HCT116 (cell line): ENCODE measurements at places on chromosomes 11 and 22.

DNA sequence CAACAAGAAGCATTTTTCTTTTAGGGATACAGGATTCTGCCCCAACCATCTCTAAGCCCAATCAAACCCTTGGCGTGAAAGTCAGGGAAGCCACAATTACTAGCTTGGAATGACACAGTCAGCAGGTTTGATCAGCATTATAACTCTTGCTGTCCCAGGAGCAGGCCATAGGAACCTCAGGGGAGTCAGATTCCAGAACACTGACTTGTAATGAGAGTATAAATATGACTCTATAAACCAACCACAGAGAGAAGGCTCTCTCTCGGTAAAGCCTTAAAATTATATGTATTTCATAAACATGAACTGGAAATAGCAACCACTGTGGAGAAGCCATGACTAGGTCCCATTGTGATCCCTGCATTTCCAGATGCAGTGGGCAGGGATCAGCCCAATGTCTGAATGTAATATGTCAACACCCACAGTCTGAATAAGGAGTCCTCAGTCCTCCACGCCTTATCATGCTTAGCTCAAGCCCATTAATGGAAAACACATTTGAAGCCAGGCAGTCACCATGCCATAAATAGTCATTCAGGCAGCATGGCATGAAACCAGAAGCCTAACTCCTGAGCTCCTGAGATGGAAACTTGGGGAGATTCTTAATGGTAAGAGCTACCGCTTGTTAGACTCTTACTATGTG, 99.1 kb upstream of the MTNR1B start:
- no peak overlapping the region for H3K27ac ChIP-seq
- H3K4me3 ChIP-seq: no peak overlapping the region
- H3K36me3 ChIP-seq: no peaks in the 10 kb centered on the region
- peaks cover 13% of the 10 kb centered on the region for H3K27me3 ChIP-seq

DNA sequence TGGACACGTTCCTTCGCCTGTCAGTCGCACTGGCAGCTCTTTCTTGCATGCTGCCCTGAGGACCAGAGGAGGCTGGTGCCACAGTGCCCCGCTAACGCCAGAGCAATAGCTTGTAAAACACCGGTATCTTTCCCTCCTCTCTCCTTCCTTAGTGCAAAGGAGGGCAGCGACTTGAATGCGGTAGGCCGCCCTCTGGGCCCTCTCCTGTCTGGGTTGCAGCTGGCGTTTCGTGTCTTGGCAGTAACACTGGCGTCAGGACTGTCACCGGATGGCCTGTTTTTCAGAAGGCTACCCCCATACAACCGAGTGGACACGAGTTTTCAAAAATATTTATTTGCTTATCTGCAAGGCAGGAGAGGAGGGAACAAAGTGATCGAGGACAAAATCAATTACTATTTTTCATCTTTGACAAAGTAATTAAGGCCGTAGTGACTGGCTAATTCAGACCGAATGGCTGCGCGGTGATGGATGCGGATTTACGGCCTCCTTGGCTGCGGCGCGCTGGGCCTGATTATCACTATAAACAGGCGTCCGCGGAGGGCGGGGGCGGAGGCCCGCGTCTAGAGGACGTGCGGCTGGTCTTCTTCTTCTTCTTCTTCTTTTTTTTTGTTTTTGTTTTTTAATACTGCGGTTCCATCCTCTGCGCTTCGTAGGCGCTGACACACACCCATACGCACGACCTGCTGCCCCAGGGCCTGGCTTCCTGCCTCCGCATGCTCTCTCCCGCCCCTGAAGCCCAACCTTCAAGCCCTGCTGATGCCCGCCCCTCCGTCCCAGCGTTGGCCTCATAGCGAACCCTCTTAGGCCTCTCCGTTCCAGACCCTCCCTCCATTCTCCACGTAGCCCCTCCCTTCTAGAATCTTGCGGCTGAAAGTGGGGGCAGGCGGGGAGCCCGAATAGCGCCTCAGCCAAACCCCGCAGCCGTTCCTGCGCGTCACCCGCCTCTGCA, 2.9 kb upstream of the SLC6A5 start:
- peaks cover 15% of the 10 kb centered on the region; the same call in 1 of the 2 replicates for H3K27me3 ChIP-seq
- H3K4me3 ChIP-seq: no peak overlapping the region
- no peak for DNase-seq

DNA sequence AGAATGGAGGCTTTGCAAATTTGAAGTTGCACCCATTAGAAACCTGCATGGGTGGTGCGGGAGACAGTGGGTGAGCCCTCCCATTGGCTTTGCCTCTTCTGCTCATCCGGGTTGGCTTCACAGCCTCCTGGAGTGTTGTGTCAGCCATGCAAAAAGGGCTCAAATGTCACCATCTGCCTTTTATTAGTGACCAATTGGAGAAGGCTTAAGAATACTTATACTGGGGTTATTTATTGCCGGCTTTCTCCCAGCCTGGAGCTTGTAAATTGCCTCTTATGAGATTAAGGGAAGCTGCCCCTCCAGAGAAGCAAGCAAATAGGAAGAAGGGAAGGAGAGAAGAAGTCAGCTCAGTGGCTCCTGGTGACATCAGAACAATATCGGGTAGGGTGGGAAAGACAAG, 182.6 kb downstream of the ST3GAL4 start:
- no peaks in the 10 kb centered on the region for H3K4me1 ChIP-seq
- DNase-seq: no peak
- H3K4me3 ChIP-seq: no peak overlapping the region
- H3K36me3 ChIP-seq: no peaks in the 10 kb centered on the region

- no peaks in the 10 kb centered on the region for H3K4me1 ChIP-seq
- H3K27ac ChIP-seq: no peak overlapping the region
- H3K4me3 ChIP-seq: no peak overlapping the region
- no peaks in the 10 kb centered on the region for H3K36me3 ChIP-seq
Measured at GRCh38 chr11:104918113-104918824, 20.0 kb upstream of the CASP12 start.

- no peak overlapping the region for H3K27ac ChIP-seq
- no peaks in the 10 kb centered on the region for H3K36me3 ChIP-seq
- DNase-seq: no peak
- H3K4me1 ChIP-seq: no peaks in the 10 kb centered on the region
Measured at GRCh38 chr11:46069595-46069994, 51.7 kb downstream of the PHF21A start.

- no peak for DNase-seq
Measured at GRCh38 chr11:12721816-12722604, 47.8 kb downstream of the TEAD1 start.

- no peak for DNase-seq
- no peak overlapping the region for H3K27ac ChIP-seq
- H3K4me3 ChIP-seq: no peak overlapping the region
- no peaks in the 10 kb centered on the region for H3K4me1 ChIP-seq
- H3K36me3 ChIP-seq: no peaks in the 10 kb centered on the region
- no peaks in the 10 kb centered on the region for H3K27me3 ChIP-seq
Measured at GRCh38 chr11:37406651-37407050, 808.6 kb upstream of the RAG2 start.

- DNase-seq: no peak
- no peak overlapping the region for H3K27ac ChIP-seq
- H3K4me3 ChIP-seq: no peak overlapping the region
- H3K27me3 ChIP-seq: no peaks in the 10 kb centered on the region
- H3K4me1 ChIP-seq: peaks cover 10% of the 10 kb centered on the region; the same call in 1 of the 2 replicates
- no peaks in the 10 kb centered on the region; the same call in 1 of the 2 replicates for H3K36me3 ChIP-seq
Measured at GRCh38 chr11:86335131-86335767, 33.2 kb downstream of the HIKESHI start.

GRCh38 chr22:46625113-46625842, 5.1 kb downstream of the GRAMD4 start:
- H3K4me3 ChIP-seq: no peak overlapping the region
- no peaks in the 10 kb centered on the region for H3K27me3 ChIP-seq
- H3K36me3 ChIP-seq: no peaks in the 10 kb centered on the region
- H3K4me1 ChIP-seq: peaks cover 4% of the 10 kb centered on the region; the same call in 1 of the 2 replicates
- no peak for DNase-seq
- H3K27ac ChIP-seq: no peak overlapping the region

GRCh38 chr11:61826930-61827570, 1.1 kb upstream of the FADS2 start:
- DNase-seq: no peak
- H3K27me3 ChIP-seq: no peaks in the 10 kb centered on the region
- no peaks in the 10 kb centered on the region for H3K4me1 ChIP-seq
- no peaks in the 10 kb centered on the region for H3K36me3 ChIP-seq
- no peak overlapping the region for H3K27ac ChIP-seq

- peak overlapping the region; percentile 18; the same call in 1 of the 2 replicates for H3K27ac ChIP-seq
- H3K27me3 ChIP-seq: no peaks in the 10 kb centered on the region
- no peak for DNase-seq
- peaks cover 40% of the 10 kb centered on the region for H3K4me1 ChIP-seq
- H3K4me3 ChIP-seq: peak overlapping the region; percentile 54
- no peaks in the 10 kb centered on the region for H3K36me3 ChIP-seq
Measured at GRCh38 chr22:39349506-39349966, 255 bp upstream of the SYNGR1 start.

GRCh38 chr11:66568124-66568916, at the start of gene CTSF:
Gene CTSF, minus strand, starts transcription at chr11:66568606. Its CDS starts 120 bp downstream, at chr11:66568486.
- no peak within 1 kb of the TSS for H3K27ac ChIP-seq
- no peaks in the 10 kb centered on the region for H3K36me3 ChIP-seq
- no peak for DNase-seq
- H3K27me3 ChIP-seq: peaks cover 3% of the 10 kb centered on the region; the same call in 1 of the 2 replicates
- no peak within 1 kb of the TSS for H3K4me3 ChIP-seq
- H3K4me1 ChIP-seq: no peaks in the 10 kb centered on the region

DNA sequence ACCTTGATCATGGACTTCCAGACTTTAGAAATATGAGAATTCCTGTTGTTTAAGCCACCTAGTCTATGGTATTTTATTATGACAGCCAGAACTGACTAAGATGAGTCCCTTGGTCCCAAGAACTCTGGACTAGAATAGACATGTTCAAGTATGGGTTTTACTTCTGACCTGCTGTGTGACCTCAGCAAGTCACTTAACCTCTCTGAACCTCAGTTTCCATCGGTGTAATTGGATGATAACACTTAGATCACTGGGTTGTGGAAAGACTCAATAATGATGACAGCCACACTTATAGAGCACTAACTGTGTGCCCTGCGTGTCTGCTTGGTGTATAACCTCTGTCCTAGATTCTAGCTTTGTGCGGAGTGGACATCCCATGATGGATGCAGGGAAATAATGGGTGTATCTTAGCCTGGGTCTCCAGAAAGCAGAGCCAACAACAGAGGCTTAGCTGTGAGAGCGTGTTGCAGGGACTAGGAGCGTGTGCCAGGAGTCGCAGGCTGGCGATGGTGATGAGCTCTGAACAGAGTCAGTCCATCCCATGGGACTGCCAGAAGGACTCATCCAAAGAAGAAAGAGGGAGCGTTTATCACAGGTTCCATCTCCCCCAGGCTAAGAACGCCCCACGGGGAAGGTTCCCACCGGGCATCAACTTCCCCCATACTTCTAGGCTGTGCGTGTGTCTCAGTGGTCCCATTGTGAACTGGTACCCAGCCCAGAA, 93.2 kb upstream of the TP53I11 start:
- H3K4me1 ChIP-seq: peaks cover 15% of the 10 kb centered on the region
- no peaks in the 10 kb centered on the region for H3K36me3 ChIP-seq
- no peaks in the 10 kb centered on the region for H3K27me3 ChIP-seq
- H3K27ac ChIP-seq: no peak overlapping the region

GRCh38 chr11:4025248-4025966, 69.2 kb upstream of the RRM1 start:
- DNase-seq: no peak
- no peak overlapping the region for H3K27ac ChIP-seq
- H3K4me1 ChIP-seq: no peaks in the 10 kb centered on the region
- H3K27me3 ChIP-seq: no peaks in the 10 kb centered on the region

DNA sequence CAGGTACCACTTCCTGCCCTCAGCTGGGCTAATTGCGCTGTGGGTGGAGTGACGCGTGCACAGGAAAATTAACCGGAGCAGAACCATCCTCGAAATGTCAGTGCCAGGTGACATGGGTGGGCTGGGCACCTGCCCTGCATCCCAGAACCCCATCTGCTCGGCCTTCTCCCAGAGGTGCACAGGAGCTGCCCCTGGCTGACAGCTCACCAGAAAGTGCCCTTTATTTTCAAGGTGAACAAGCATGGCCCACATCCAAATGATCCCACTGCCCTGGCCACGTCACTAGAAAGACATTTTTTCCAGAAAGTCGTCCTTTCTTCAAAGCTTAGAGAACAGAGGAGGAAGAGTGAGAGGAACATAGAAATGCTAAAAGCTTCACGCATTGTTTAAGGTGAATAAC, 4.1 kb upstream of the ELFN2 start:
- peak; percentile 34 for DNase-seq
- peak overlapping the region; percentile 86 for H3K27ac ChIP-seq
- no peaks in the 10 kb centered on the region for H3K36me3 ChIP-seq
- peaks cover 55% of the 10 kb centered on the region for H3K4me1 ChIP-seq
- H3K27me3 ChIP-seq: no peaks in the 10 kb centered on the region
- peak overlapping the region; percentile 15; the same call in 1 of the 2 replicates for H3K4me3 ChIP-seq

- H3K27me3 ChIP-seq: peaks cover 4% of the 10 kb centered on the region; the same call in 1 of the 2 replicates
- peaks cover 5% of the 10 kb centered on the region; the same call in 1 of the 2 replicates for H3K4me1 ChIP-seq
- DNase-seq: no peak
- H3K4me3 ChIP-seq: no peak overlapping the region
Measured at GRCh38 chr11:13949876-13950275, 12.6 kb upstream of the SPON1 start.

DNA sequence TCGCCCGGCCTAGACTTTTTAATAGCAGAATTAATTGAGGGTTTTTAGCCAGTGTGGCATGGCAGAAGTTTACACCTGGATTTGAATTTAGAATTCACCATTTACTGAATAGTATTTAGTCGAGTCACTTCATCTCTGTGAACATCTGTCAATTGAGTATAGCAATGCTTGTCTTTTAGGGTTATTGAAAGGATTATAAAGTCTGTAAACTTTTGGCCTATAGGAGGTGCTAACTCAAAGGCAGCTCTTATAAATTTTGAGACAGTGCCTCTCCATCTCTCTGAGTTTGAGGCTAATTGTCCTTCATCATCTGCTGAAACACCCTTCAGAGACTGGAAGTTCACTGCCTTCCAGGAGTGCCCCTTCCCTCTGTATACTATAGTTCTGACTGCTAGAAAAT, 205.0 kb downstream of the NELL1 start:
- H3K27me3 ChIP-seq: no peaks in the 10 kb centered on the region
- no peak for DNase-seq
- no peak overlapping the region for H3K27ac ChIP-seq
- H3K36me3 ChIP-seq: no peaks in the 10 kb centered on the region
- H3K4me1 ChIP-seq: no peaks in the 10 kb centered on the region

DNA sequence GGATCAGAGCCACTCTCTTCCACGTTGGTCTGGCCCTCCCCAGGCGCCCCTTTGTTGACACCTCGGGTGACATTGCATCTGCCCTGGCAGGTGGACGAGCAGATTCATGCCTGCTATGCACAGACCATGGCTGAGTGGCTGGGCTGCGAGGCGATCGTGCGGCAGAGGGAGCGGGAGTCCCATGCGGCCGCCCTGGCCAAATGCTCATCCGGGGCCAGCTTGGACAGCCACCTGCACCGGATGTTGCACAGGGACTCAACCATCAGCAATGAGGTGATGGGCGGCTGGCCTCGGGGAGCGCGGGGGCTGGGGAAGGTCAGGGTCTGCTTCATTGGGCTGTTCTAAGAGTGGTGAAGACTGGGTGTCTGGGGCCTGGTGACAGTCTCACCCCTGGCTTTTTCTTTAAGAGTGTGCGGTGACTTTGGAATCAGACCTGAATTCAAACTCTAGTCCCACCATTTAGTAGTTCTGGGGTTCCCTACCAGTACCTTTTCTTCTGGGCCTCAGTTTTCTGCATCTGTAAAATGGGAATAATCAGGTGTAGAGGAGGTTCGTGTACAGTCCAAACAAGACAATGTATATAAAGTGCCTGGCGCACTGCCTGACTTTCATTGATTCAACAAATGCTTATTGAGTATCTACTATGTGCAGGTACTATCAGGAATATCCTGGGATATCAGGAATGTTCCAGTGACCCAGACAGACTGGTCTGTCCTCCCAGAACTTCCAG, 53.0 kb downstream of the LHFPL7 start:
- H3K4me3 ChIP-seq: no peak overlapping the region
- H3K27me3 ChIP-seq: no peaks in the 10 kb centered on the region
- peak overlapping the region; percentile 73 for H3K27ac ChIP-seq
- no peaks in the 10 kb centered on the region for H3K36me3 ChIP-seq
